ENCODE measurements at places on chromosomes 7 and 10.
A peak's percentile ranks its signal among the peaks of the same experiment; 100 is the strongest.

- DNase-seq: no peak
Measured at GRCh38 chr10:109851616-109852474, 71.5 kb downstream of the XPNPEP1 start.

DNA sequence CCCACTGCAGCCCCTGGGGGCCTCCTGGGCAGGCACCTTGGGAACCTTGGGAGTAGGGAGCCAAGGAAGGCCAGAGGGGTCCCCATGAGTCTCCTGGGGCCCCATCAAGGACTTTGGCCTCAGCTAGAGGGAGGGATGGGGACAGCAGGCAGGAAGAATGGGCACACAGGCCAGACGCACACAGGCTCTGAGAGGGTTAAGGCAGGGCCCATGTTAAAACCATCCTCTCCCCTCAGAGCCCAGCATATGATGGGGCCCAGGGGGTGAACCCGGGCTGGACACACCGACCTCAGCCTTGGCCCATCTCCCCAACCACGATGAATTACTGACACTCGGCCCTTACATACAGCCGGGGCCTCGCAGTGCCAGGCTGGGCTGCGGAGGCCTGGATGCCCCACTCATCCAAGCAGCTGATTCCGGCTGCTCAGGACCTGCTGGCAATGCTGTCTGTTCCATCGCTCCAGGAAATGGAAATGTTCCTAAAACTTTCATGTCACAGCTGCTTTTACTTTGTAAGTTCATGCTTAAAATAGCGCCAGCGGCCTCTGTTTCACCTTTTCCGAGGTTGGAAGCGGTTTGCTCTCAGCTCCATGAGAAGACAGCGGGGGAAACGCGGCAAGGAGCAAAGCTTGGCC, 17.3 kb upstream of the INPP5A start:
- peak; percentile 80 for DNase-seq

- no peak for DNase-seq
Measured at GRCh38 chr10:85532773-85533172, 833.8 kb downstream of the GRID1 start.

GRCh38 chr7:118288098-118288497, 63.6 kb downstream of the ANKRD7 start:
- peak; percentile 26 for DNase-seq

- DNase-seq: no peak
Measured at GRCh38 chr7:105438847-105439173, 50.1 kb upstream of the SRPK2 start.

DNA sequence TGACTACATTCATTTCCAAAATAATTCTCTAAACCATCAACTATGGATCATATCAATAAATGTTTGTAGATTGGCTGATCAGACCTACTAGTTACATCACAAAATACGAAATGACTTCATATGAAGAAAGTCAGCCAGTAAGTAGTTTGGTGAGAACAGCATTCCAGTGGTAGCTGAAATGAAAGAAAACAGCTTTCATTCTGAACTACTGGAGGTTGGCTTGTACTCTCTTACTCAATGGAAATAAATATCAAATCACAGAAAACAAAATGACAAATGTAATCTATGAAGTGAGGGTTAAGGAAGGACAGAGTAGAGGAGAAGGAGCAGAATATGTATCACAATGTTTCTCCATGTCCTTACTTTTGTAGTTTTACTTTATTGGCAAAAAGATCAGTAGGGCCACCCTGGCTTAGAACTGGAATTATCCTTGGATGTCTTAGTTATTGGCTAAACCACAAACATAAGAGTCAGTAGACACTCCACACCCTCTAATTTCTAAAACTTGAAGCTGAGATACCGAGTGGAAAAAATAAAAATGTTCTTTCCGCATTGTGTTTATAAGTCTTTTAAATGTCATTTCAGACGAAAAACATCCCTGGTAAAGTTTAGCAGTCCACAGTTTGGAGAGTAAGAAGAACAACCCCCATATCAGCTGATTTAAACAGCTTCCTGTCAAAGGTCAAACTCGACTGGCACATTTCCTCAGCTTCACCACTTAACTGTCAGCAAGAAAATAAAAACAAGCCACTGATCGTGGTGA, 74.0 kb upstream of the DGKI start:
- DNase-seq: peak; percentile 62

GRCh38 chr10:62019013-62019684, 117.7 kb downstream of the ARID5B start:
- DNase-seq: no peak

- DNase-seq: no peak
Measured at GRCh38 chr10:26448706-26449435, 10.7 kb downstream of the APBB1IP start.

GRCh38 chr7:101494602-101495329, 132.1 kb downstream of the COL26A1 start:
- no peak for DNase-seq

GRCh38 chr7:6162331-6162620, 110.1 kb downstream of the CYTH3 start:
- DNase-seq: no peak

- DNase-seq: no peak
Measured at GRCh38 chr7:52211930-52212329, 823.5 kb upstream of the POM121L12 start.

DNA sequence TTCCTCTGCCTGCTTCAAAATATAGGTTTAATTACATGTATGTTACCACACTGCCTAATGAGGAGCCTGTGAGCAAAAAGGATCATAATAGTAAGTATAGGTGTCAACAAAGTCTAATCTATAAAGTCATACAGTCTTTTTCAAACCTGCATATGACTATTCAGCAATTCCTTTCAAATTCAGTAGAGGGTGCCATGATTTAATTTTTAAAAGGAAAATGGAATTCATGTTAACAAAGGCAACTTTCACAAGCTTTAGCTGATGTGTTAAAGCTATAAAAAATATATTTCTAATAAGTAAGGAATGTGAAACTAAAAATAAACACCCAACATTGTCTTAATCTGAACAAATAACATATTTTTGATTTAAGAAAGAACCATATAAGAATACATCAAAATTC, 52.1 kb downstream of the MPP7 start:
- peak; percentile 57 for DNase-seq

- DNase-seq: no peak
Measured at GRCh38 chr10:129604333-129605032, 137.4 kb downstream of the MGMT start.

DNA sequence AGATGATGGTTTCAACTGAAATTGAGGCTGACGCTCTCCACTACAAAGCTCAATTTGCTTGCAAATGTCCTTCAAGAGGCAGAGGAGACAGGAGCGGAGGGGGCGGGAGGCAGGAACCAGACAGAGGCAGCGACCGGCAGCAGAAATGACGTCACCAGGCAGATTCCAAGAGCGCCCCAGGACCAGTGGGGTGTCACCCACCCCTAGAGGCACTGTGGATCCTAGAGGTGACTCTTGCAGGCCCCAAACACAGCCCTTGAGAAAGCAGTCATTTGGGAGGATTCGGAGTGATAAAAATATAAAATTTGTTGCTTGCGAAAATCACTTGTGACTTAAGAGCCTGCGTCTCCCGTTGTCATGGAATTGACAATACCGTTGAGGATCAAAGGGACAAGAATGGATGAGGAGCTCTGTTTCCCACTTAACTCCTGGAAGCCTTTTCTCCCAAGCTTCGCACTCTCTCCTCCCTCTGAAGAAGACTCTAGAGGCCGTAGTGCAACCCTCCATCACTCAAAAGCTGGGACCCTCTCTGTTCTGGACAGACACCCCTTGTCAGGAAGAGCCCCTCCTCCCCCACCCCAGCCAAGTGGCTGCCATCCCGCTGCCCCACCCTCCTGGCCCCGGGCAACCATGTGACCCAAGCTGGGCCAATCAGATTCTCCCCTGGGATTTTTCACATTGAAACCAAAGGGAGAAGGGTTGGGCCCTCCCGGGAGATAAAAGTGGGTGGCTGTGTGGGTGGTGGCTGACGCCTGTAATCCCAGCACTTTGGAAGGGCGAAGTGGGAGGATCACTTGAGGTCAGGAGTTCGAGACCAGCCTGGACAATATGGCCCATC, 16.3 kb upstream of the SLC29A4 start:
- no peak for DNase-seq

DNA sequence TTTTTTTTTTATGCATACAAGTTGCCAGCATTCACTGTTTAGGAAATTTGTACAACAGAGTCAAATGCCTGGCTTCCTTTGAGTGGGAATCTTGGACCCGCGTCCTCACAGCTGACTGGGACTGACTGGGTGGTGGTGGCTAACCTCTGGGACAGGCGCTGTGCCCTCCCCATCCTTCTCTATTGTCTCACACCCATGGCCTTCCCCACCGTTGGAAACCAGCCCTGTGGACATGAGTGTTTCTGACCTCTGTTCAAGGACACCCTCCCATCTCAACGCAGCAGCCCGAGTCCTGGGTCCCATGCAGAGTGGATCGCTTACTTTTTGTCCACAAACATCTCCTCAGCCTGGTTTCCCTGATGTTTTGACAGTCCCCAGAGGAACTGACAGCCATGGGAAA, 125.1 kb upstream of the PPIF start:
- DNase-seq: no peak

- peak; percentile 81 for DNase-seq
Measured at GRCh38 chr10:16828701-16829175, 11.5 kb upstream of the RSU1 start.

- DNase-seq: no peak
Measured at GRCh38 chr10:113916053-113916452, 61.6 kb downstream of the NHLRC2 start.

DNA sequence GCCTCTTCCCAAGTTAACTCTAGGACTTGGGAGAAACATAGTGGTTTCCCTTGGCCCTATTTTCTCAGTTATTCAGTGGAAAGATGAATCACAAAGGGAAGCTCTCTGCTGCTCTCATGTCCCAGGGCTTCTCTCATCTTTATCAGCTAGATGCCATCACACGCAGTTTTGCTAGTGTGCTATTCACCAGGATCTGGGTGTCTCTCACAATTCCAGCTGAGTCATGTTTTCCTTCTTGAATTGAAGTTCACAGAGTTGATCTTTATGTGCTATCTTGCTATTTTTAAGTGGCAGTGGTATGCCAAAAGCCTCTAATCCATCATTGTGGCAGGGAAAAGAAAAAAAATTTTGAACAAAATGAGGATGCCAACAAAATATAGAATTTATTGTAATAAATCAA, 101.3 kb downstream of the TWIST1 start:
- DNase-seq: peak; percentile 42

DNA sequence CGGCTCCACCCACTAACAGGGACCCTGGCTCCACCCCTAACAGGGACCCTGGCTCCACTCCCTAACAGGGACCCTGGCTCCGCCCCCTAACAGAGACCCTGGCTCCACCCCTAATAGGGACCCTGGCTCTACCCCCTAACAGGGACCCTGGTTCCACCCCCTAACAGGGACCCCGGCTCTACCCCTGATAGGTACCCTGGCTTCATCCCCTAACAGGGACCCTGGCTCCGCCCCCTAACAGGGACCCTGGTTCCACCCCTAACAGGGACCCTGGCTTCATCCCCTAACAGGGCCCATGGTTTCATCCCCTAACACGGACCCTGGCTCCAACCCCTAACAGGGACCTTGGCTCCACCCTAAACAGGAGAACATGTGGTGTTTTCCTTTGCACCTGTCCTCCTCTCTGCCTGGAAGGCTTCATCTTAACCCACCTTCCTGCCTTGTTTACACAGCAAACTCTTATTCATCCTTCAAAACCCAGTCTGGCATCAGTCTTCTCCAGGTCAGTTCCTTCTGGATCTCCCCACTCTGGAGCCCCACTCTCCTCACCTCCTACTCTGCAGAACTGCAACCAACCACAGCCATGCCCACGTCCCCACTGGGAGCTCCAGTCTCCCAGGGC, 58.0 kb downstream of the CHST15 start:
- no peak for DNase-seq

Data from choroid plexus epithelial cell (primary cell).